ENCODE measurements at places on chromosomes 3 and 15. TPM values are rescaled to one million over a fixed set of nuclear protein-coding genes. Genes with fewer than 3 reads are reported as not detected.

Gene ADGRG7
- not detected for total RNA-seq

Gene MINAR1
- 0.66 TPM for total RNA-seq

Gene CTDSPL
- 63.1 TPM for total RNA-seq

Gene DUOX2
- 0.16 TPM for total RNA-seq

Gene FILIP1L
- total RNA-seq, result 23.7 TPM

Gene SLC25A26
- total RNA-seq, result 30.9 TPM
